BJ (cell line): ENCODE measurements at places on chromosomes 3 and 15.
A peak's percentile ranks its signal among the peaks of the same experiment; 100 is the strongest.

GRCh38 chr15:77599899-77600298 is 32.8 kb downstream of the LINGO1 start:
- no peak for DNase-seq

DNA sequence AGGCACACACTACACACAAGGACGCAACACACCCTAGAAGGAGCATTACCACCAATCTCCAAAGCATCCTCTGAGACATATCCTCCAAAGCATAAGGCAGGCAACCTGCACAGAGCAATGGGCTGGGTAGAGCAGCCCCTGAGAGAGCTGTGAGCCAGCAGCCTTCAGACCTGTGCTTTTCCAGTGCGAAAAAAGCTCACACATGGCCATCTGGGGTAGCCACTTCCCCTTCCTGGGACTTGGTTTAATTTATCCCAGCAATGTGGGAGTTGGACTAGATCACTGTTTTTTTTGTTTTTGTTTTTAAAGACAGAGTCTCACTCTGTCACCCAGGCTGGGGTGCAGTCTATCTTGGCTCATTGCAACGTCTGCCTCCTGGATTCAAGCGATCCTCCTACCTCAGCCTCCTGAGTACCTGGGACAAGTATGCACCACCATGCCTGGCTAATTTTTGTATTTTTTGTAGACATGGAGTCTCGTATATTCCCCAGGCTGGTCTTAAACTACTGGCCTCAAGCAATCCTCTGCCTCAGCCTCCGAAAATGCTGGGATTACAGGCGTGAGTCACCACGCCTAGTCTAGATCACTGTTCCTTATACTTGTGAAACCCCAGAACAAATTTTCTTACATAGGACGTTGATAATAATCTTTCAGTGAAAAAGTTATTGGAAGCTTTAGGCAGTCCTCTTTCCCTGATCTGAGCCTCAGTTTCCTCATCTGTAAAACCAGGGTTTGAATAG is 18.9 kb downstream of the PTPN23 start:
- DNase-seq, result no peak

GRCh38 chr3:96083610-96084009 is 730.8 kb upstream of the EPHA6 start:
- no peak for DNase-seq

DNA sequence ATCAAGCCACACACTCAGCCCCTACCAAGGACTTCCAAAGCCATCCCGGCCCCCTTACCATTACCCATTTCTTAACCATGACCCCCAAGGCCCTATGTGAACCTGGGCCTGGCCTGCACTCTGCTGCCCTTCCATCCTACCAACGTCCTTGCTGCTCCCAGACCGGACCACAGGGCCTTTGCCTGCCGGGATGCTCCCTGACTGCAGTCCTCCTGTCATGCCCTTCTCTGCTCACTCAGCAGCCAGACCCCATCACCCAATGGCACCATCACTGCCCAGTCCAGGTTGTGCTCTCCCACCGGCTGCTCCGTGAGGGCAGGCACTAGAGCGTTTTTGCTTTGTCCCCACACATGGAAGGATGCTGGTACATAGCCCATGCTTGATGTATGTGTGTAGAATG is 73.7 kb downstream of the OCA2 start:
- no peak for DNase-seq

GRCh38 chr3:39910826-39911464 is 101.5 kb downstream of the MYRIP start:
- peak; percentile 39 for DNase-seq

- DNase-seq, result no peak
Observed at GRCh38 chr15:78291698-78292097, 7.7 kb downstream of the SKIC8 start.

- no peak for DNase-seq
Observed at GRCh38 chr3:145357453-145357852, 803.5 kb downstream of the PLOD2 start.

DNA sequence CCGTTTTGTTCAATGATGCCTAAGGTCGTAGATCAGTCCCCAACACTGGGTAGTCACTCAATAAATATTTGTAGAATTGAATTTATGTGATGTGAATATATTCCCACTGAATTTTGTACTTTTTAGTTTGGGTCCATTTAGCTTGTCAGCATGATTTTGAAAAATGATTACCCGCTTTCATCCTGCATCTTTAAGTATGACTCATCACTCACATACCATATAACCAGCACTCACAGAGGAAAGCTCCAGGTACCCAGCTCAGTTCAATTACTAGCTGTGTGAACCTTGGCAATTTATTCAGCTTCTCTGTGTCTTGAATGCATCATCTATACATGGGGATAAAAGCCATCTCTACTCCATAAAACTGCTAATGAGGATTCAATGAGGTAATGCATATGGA is 2.2 kb upstream of the MLF1 start:
- no peak for DNase-seq

DNA sequence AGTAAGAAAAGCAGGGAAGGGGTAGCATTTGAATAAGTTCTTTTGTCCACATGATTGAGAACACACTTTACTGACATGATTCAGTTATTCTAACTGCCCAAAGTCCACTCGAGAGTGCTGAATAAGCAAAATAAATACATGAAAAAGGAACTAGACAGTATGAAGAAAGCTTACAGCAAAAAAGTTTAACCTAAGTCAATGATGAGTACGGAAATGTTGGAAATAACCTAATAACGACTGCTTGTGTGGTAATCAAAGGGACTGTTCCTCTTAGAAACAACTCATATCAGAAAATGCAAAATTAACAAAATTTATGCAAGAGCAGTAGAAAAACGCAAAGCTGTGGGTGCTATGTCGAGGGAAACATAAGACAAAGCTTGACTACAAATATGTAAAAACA is 36.6 kb downstream of the DMXL2 start:
- DNase-seq, result no peak
